ENCODE measurements at places on chromosomes 7 and 10.
A peak's percentile ranks its signal among the peaks of the same experiment; 100 is the strongest.

GRCh38 chr10:11612021-11613001, 861 bp upstream of the USP6NL start:
- peak; percentile 13 for DNase-seq

DNA sequence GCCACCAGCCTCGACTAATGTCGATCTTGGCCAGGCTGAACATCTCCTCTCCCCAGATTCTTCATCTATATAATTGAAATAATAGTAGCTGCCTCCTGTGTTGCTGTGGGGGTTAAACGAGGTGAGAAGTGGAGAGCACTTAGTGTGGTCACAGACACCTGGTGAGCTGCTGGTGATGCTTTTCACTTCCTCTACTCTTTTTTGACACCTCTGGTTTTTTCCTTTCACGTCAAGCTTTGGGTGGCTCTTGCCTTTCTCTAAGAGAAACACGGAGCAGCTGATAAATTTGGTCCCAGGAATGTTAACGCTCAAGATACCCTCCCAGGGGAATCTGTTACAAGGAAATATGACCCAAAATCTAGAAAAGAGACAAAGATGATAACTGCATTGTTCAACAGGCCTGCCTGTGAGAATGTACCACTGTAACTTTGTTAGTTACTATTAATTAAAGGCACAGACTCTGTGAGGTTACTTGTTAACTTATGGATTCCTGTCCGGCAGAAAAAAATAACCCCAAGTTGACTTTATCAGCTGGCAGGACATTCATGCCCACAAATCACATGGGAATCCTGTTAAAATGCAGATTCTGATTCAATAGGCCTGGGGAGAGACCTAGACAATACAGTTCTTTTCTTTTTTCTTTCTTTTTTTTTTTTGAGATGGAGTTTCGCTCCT, 9.5 kb upstream of the NPFFR1 start:
- no peak for DNase-seq

DNA sequence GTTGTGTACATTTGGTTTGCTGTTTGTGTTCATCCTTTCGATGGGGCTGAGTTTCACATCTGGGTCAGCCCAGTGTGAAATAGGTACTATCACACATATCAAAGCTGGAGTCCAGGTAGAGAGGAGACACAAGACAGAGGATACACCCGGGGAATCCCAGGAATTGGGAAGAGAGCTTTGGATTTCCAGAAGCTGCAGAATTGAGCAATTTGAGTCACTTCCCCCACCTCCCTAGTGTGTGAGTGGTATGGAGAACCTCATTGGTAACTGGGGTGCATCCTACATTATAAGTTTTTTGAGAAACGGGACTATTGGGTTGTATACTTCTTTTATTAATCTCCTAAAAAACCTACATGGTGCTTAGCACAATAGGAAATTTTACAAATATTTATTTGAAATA, 12.1 kb upstream of the PDSS1 start:
- no peak for DNase-seq

- no peak for DNase-seq
Observed at GRCh38 chr7:29326864-29327263, 132.3 kb downstream of the CHN2 start.

GRCh38 chr10:131850383-131850870, 50.4 kb upstream of the PPP2R2D start:
- no peak for DNase-seq

- no peak for DNase-seq
Observed at GRCh38 chr10:44070282-44070681, 314.6 kb downstream of the CXCL12 start.

- DNase-seq: peak; percentile 15
Observed at GRCh38 chr10:77029777-77030717, 607.6 kb downstream of the KCNMA1 start.

DNA sequence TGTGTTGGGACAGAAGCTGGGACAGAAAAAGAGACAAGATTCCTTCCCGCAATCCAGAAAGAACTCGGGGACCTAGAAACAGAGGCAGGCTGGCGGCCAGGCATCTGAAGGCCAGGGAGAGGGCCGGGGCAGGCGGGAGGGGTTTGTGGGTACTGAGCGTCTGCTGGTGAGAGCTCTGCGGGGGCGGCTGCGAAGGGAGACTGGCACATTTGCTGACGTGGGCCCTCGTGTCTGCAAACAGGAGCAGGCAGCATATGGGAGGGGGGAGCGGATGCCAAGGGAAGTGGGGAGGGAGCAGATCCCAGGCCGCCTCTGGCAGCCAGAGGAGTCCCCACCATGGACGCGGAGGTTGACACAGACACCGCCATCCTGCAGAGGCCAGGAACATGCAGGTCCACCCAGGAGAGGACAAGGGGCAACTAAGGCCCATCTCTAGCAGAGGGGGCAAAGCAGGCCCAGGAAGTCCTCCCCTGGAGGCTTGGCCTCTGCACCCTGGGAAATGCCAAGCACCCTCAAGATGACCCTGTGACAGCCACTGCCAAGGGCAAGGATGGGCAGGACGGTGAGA, 32.2 kb downstream of the KCNH2 start:
- no peak for DNase-seq

DNA sequence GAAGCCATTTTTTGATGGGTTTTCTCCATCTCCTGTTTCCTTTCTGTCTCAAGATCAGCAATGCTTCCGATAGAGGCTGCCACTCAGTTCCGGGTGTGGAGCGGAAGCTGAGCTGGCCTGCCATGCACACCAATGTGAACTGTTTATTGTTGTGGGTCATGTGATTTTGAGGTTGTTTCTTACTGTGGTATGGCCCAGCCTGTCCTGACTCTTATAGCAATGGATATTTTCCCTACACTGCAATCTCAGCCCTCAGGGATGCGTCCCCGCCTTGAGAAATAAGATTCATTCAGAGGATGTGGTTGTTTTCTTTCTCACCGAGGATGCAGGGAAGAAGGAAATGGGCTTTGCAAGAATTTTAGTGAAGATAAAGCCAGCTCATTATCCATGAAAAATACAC, 134.7 kb downstream of the PFKFB3 start:
- DNase-seq: no peak

DNA sequence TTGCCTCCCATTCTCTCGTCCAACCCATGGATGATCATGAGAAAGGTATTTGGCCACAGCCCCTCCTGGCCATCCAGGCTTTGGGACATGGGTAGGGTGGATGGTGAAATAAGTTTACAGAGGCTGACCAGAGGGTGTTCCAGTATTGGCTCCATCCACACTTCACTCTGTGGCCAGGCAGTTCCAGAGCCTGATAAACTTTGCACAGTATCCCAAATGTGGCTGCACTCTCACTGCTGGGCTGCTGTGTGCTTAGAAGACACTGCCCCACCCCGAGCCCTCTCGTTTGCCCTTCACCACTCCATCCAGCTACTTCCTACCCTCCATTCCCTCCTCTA, 72.0 kb upstream of the ZMIZ1 start:
- no peak for DNase-seq

DNA sequence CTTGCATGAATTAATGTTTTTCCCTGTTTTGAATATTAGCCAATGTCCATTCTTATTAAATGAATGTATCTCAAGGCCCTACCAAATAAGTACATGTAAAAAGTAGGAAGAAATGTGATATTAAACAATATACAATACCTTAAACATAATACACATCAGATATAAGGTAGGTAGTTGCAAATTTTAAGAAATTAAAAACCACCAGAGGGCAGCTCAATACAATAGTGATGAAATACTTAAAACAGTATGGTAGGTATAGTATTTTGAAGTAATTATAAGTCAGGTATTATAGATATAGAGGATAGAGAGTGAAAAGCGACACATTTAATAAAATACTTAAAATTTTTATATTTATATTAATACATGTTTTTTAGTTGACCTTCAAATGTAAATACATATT, 43.6 kb upstream of the CDK14 start:
- peak; percentile 18 for DNase-seq

GRCh38 chr10:33376476-33376875, 42.0 kb upstream of the NRP1 start:
- no peak for DNase-seq

All from LHCN-M2 (cell line).